ENCODE measurements at places on chromosomes 11 and 22.

GRCh38 chr22:41596776-41597634 lies 7.4 kb upstream of the PMM1 start:
- peaks cover 61% of the 10 kb centered on the region for H3K4me1 ChIP-seq
- DNase-seq, result no peak
- H3K27ac ChIP-seq, result peak overlapping the region; percentile 71
- H3K4me3 ChIP-seq, result no peak overlapping the region
- peaks cover 25% of the 10 kb centered on the region for H3K36me3 ChIP-seq

DNA sequence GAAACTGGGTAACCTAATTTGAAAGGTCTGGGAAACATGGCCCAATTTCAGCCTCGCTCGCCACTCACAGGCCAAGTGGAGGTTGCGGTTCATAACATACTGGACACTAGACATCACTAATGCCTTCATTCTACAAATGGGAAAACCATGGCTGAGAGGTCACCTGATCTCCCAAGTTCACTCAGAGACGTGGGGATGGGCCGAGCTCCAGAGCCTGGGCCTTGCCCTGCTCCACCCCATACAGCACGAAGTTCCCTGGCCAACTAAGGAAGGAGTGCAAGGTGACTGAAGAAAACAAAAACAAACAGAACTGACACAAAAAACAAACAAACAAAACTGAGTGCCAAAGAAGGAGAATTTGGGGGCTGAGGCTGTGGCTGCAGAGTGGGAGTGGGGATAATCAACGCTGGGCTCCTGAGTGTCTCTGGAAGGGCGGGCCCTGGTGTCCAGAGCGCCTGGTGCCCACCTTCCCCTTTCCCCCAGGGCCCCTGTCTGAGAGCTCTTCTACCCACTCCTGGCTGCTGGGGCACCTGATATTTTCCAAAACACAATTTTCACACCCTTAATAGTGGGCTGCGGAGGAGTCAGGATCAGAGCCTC lies 46.5 kb upstream of the ADA2 start:
- no peaks in the 10 kb centered on the region for H3K27me3 ChIP-seq
- no peak overlapping the region for H3K27ac ChIP-seq
- no peak overlapping the region for H3K4me3 ChIP-seq
- peaks cover 5% of the 10 kb centered on the region for H3K4me1 ChIP-seq

- H3K4me1 ChIP-seq, result no peaks in the 10 kb centered on the region
- DNase-seq, result no peak
- no peaks in the 10 kb centered on the region for H3K27me3 ChIP-seq
- H3K4me3 ChIP-seq, result no peak overlapping the region
- H3K27ac ChIP-seq, result no peak overlapping the region
- no peaks in the 10 kb centered on the region for H3K36me3 ChIP-seq
Measured at GRCh38 chr11:132858223-132858622, 674.1 kb downstream of the OPCML start.

GRCh38 chr22:49333206-49333605 lies 494.5 kb downstream of the BRD1 start:
- no peak for DNase-seq
- H3K27ac ChIP-seq, result no peak overlapping the region
- no peaks in the 10 kb centered on the region for H3K36me3 ChIP-seq

GRCh38 chr11:76669901-76670484 lies 554 bp downstream of the LRRC32 start:
- peak overlapping the region; percentile 82 for H3K27ac ChIP-seq
- peaks cover 43% of the 10 kb centered on the region for H3K27me3 ChIP-seq
- H3K4me1 ChIP-seq, result peaks cover 66% of the 10 kb centered on the region
- DNase-seq, result no peak

- no peaks in the 10 kb centered on the region for H3K27me3 ChIP-seq
- peak within 1 kb of the TSS; percentile 74 for H3K4me3 ChIP-seq
- H3K36me3 ChIP-seq, result no peaks in the 10 kb centered on the region
- no peak for DNase-seq
Measured at GRCh38 chr22:37519268-37520195, at the start of gene CARD10. Gene CARD10, minus strand, starts transcription at chr22:37519415. Its CDS starts 215 bp downstream, at chr22:37519200.

DNA sequence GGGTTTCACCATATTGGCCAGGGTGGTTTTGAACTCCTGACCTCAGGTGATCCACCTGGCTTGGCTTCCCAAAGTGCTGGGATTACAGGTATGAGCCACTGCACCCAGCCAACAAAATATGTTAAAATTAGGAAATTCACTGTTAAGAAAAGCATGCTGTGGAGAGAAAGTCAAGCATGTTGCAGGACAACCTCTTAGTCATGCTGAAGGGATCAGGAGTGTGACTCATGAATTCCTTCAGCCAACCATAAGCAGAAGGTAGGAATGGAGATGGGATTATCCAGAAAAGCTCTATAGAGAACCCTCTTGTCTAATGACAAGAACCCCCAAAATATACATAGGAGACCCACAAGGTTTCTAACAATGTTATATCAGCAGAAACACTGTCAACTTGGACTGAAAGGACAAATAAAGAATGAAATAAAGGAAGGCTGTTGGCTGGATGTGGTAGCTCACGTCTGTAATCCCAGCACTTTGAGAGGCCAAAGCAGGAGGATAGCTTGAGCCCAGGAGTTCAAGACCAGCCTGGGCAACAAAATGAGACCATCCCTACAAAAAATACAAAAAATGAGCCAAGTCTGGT lies 16.0 kb downstream of the MRTFA start:
- H3K4me1 ChIP-seq, result peaks cover 13% of the 10 kb centered on the region
- no peak overlapping the region for H3K4me3 ChIP-seq
- H3K27ac ChIP-seq, result no peak overlapping the region
- no peaks in the 10 kb centered on the region for H3K27me3 ChIP-seq
- DNase-seq, result no peak

- no peak overlapping the region for H3K4me3 ChIP-seq
- peaks cover 17% of the 10 kb centered on the region for H3K4me1 ChIP-seq
- peaks cover 14% of the 10 kb centered on the region for H3K27me3 ChIP-seq
Measured at GRCh38 chr22:48494256-48494967, 1333.3 kb downstream of the BRD1 start.
